ENCODE measurements at places on chromosomes 11 and 22. TPM values are rescaled to one million over a fixed set of nuclear protein-coding genes. Genes with fewer than 3 reads are reported as not detected.
A peak's percentile ranks its signal among the peaks of the same experiment; 100 is the strongest.

DEUP1 gene
- not detected for polyA plus RNA-seq

RIMBP3B gene
- 0.02 TPM for polyA plus RNA-seq

MTCH2 gene
- polyA plus RNA-seq, result 171 TPM

UBE4A gene
- polyA plus RNA-seq, result 11.3 TPM

CYB5R2 gene
- polyA plus RNA-seq, result 51.5 TPM

- H3K4me3 ChIP-seq, result no peak overlapping the region
- H3K27ac ChIP-seq, result no peak overlapping the region
- no peaks in the 10 kb centered on the region for H3K4me1 ChIP-seq
- H3K36me3 ChIP-seq, result no peaks in the 10 kb centered on the region
- H3K27me3 ChIP-seq, result peaks cover 3% of the 10 kb centered on the region
Measured at GRCh38 chr11:116533186-116533825, 239.5 kb downstream of the BUD13 start.

GRCh38 chr11:113871336-113871735 is 4.0 kb downstream of the USP28 start:
- H3K36me3 ChIP-seq, result peaks cover 2% of the 10 kb centered on the region
- no peak overlapping the region for H3K4me3 ChIP-seq
- no peak for DNase-seq
- no peak overlapping the region for H3K27ac ChIP-seq
- no peaks in the 10 kb centered on the region for H3K27me3 ChIP-seq

- H3K4me1 ChIP-seq, result peaks cover 5% of the 10 kb centered on the region
- no peak for DNase-seq
- H3K27ac ChIP-seq, result no peak overlapping the region
- no peaks in the 10 kb centered on the region for H3K36me3 ChIP-seq
- H3K27me3 ChIP-seq, result no peaks in the 10 kb centered on the region
- H3K4me3 ChIP-seq, result no peak overlapping the region
Measured at GRCh38 chr11:116073854-116074837, 569.9 kb upstream of the CADM1 start.

GRCh38 chr22:36644333-36644757 is 59.2 kb downstream of the CACNG2 start:
- H3K27ac ChIP-seq, result no peak overlapping the region
- DNase-seq, result no peak
- no peaks in the 10 kb centered on the region for H3K36me3 ChIP-seq
- H3K4me3 ChIP-seq, result no peak overlapping the region
- H3K27me3 ChIP-seq, result no peaks in the 10 kb centered on the region

DNA sequence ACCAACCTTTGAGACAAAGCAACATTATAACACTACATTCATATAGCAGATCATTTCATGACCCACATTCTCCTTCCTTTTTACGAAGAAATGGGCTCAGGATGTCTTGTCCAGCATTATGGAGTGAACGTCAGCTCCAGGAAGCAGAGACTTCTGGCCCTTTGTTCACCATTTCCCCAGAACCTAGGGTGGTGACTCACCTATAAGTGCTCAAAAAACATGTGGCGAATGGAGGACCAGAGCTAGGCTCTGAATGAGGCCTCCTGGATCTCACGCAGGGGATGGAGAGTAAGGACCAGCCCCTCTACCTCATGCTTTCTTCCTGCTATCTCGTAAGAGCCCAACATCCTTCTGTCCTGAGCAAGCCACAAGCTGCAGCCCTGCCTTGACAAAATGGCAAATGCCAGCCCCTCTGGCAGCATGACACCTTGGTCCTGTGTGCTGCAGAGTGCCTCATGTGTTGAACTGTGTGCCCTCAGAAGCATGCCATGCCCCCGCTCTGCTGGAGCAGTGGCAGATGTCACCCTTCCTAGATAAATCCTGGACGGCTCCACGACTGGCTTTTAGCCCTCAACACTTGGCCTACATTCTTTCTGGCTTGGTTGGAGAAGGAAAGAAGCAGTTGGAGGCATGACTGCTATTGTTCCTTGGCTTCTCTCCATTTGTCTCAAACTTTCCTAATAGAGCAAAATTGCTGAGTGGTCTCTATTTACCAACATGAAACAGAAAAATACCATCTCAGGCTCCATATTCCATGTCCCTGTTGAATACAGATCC is 6.5 kb upstream of the ST3GAL4 start:
- peaks cover 6% of the 10 kb centered on the region for H3K36me3 ChIP-seq
- DNase-seq, result no peak
- H3K27ac ChIP-seq, result no peak overlapping the region
- peaks cover 18% of the 10 kb centered on the region for H3K4me1 ChIP-seq

DNA sequence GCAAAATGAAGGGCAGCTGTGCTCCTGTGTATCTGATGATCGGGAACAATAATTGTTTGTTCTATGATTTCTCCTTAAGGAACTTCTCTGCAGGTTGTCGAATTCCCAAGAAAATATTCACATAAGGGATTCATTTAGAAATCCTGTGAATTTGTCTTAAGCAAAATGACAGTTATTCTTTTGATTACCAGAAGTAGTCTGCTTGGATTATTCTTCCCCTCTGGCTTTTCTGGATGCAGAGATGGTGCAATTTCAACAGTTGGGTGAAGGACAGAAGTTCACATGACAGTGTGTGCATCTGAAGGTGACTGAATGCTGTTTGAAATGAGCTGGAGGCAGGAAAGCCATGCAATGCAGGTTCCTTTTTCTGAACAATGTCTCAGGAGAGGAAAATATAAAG is 137.2 kb upstream of the MTMR2 start:
- DNase-seq, result no peak
- H3K27me3 ChIP-seq, result no peaks in the 10 kb centered on the region
- no peak overlapping the region for H3K4me3 ChIP-seq
- H3K36me3 ChIP-seq, result no peaks in the 10 kb centered on the region

DNA sequence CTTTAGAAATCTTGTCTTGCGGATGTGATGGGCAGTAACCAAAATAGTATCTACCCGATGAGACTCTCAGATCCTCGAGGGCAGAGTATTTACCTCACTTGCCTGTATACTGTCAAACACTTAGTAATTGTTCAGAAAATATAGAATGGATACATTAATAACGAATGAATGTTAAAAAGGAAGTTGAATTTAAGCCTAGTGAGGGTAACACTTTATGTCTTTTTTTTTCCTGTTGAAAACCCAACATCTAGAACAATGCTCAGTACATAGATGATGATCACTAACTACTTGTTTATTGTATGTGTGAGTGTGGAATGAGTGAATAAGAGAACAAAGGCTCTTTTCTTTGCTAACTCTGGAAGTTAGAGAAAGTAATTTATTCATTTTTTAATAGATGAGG is 195.7 kb downstream of the MIAT start:
- no peak overlapping the region for H3K27ac ChIP-seq
- H3K4me3 ChIP-seq, result no peak overlapping the region
- no peaks in the 10 kb centered on the region for H3K4me1 ChIP-seq
- DNase-seq, result no peak

GRCh38 chr11:10495464-10495786 is 40.4 kb downstream of the AMPD3 start:
- no peak overlapping the region for H3K4me3 ChIP-seq
- H3K27me3 ChIP-seq, result no peaks in the 10 kb centered on the region
- peaks cover 5% of the 10 kb centered on the region for H3K4me1 ChIP-seq
- no peaks in the 10 kb centered on the region for H3K36me3 ChIP-seq
- DNase-seq, result no peak
- no peak overlapping the region for H3K27ac ChIP-seq

DNA sequence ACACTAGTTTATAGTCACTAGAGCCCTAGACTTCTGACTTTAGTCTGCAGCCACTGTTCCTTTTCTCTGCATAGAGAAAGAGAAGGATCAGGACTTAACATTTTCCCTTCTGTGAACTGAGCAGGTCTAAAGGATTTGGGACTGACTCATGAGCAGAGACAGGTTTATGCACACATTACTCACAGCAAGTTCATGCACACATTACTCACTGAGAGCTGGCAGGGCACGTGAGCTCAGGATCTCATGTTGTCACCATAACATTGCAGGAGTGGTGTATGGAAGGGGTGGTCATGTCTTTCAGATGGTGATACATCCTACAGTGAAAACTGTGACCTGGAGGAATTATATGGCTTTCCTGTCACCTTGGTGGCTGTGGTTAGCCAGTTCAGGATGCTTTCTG is 56.4 kb downstream of the CEP164 start:
- H3K27me3 ChIP-seq, result no peaks in the 10 kb centered on the region
- no peaks in the 10 kb centered on the region for H3K4me1 ChIP-seq
- no peak overlapping the region for H3K4me3 ChIP-seq
- no peak overlapping the region for H3K27ac ChIP-seq
- DNase-seq, result no peak
- H3K36me3 ChIP-seq, result peaks cover 5% of the 10 kb centered on the region

DNA sequence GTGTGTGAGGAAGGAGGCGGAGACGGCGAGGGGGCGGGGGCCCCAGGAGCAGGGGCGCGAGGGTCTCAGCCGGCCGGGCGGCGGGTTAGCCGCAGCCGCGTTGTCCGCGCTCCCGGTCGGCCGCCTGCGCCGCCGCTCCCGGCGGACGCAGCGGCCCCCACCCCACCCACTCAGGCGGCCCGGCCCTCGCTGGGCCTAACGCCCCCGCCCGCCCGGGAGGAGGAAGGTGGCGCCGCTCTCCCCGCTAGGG is at the start of gene FCHSD2:
FCHSD2 (minus strand) TSS at position 191 of the 250 bp plus-strand sequence. CDS start 441 bp downstream, outside the sequence.
- peaks cover 9% of the 10 kb centered on the region for H3K27me3 ChIP-seq
- H3K36me3 ChIP-seq, result no peaks in the 10 kb centered on the region
- peak within 1 kb of the TSS; percentile 90 for H3K27ac ChIP-seq
- peaks cover 10% of the 10 kb centered on the region for H3K4me1 ChIP-seq

DNA sequence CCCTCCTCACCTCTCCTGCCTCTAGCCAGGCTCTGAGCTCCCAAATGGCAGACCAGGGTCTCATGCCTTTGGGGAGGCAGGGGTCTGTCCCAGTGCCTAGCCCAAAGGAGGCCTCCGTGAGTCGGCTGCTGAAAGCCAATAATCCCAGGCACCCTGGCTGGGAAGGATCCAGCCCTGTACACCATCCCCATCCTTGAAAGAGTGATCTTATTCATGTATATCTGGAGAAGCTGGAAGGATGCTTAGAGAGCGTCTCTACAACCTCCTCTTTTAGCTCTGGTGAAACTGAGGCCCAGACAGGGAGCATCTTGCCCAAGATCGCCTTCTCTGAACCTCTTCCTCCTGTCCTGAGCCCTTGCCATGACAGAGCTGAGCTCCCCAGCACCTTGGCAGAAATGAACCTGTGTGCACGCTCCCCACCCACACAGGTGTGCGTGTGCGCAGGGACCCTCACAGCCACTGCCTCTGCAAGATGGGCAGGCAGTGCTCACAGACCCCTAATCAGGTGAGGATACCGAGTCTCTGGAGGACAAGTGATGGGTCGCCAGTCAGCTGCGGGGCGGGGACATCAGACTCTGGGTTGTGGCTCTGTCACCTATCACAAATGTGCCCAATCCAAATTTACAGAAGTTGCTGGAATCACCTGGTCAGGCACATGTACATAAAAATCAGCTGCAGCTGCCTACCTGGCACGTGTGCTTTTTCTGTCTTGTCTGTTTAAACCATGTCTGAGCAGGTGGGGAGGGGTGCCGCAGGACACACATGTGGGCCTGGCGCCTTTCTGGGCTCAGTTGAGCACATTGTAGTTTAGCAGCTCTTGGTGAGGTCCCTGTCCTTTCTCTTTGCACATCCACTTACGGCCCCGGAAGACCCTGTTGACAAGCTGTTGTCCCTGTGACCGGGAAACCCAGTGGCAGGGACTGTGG is 49.3 kb upstream of the WNT7B start:
- DNase-seq, result no peak
- no peak overlapping the region for H3K4me3 ChIP-seq
- H3K27ac ChIP-seq, result no peak overlapping the region

- H3K27ac ChIP-seq, result peak overlapping the region; percentile 88
- peak; percentile 79 for DNase-seq
- H3K4me1 ChIP-seq, result peaks cover 16% of the 10 kb centered on the region
- peak overlapping the region; percentile 75 for H3K4me3 ChIP-seq
Measured at GRCh38 chr11:46381819-46382645, 563 bp downstream of the MDK start.

GRCh38 chr11:26649884-26650283 is 72.0 kb downstream of the SLC5A12 start:
- H3K27me3 ChIP-seq, result no peaks in the 10 kb centered on the region
- H3K4me1 ChIP-seq, result peaks cover 3% of the 10 kb centered on the region
- no peak overlapping the region for H3K27ac ChIP-seq
- no peak for DNase-seq
- H3K4me3 ChIP-seq, result peak overlapping the region; percentile 17

GRCh38 chr11:128715691-128716561 is 22.1 kb downstream of the FLI1 start:
- H3K27ac ChIP-seq, result no peak overlapping the region
- no peak overlapping the region for H3K4me3 ChIP-seq
- no peak for DNase-seq
- H3K27me3 ChIP-seq, result no peaks in the 10 kb centered on the region
- peaks cover 23% of the 10 kb centered on the region for H3K4me1 ChIP-seq

DNA sequence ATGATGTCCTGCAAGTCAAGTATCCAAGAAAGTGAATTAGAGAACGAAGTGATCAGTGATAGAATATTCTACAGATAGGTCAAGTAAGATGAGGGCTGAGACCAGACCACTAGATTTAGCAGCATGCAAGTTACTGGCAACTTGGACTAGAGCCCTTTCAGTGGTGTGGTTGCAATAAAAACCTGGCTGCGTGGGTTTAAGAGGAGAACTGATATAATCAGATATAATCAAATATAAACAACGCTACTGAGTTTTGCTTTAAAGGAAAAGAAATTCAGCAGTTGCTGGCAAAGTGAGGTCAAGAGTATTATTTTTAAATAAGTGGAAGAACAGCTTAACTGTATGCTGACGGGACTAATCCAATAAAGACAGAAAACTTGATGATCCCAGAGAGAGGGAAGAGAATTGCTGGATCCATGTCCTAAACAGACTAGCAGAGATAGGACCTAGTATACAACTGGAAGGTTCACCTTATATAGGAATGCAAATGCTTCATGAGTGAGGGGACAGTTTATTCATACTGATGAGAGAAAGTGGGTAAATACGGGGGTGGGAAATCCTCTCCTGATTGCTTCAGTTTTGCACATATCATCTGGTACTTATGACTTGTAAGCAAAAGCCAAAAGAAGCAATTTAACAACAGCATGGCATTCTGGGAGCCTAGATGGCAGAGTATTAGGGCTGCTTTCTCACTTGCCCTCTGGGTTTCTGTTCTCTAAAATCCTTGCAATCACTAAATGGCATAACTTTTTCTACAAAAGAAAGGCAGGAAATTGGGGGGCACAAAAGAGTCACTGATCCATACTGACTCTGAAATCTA is 146.2 kb downstream of the RBFOX2 start:
- no peak overlapping the region for H3K4me3 ChIP-seq
- H3K36me3 ChIP-seq, result no peaks in the 10 kb centered on the region
- H3K27ac ChIP-seq, result no peak overlapping the region
- no peaks in the 10 kb centered on the region for H3K27me3 ChIP-seq

DNA sequence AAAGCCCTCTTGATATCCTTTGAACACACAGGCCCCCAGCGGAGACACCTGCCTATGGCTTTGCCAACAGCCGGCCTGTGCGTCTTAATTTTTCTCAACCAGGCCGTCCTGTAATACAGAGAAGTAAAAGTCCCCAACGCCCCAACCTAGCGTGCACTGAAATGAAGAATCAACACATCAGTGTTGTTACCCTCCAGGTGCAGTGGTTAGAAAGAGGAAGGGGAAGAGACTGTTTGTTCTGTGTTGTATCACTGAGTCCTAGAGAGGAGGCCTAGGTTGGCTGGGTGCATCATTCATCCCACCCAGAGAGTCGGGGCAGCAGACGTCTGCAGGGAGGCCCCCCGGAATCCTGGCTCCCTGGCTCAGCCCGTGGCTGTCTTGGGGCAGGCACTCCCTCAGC is 25.7 kb downstream of the SGSM1 start:
- H3K27me3 ChIP-seq, result no peaks in the 10 kb centered on the region
- no peak overlapping the region for H3K4me3 ChIP-seq
- DNase-seq, result no peak
- H3K4me1 ChIP-seq, result peaks cover 23% of the 10 kb centered on the region
- no peak overlapping the region for H3K27ac ChIP-seq

Data from H1 (cell line).